ENCODE measurements at places on chromosomes 2 and 18.

DNA sequence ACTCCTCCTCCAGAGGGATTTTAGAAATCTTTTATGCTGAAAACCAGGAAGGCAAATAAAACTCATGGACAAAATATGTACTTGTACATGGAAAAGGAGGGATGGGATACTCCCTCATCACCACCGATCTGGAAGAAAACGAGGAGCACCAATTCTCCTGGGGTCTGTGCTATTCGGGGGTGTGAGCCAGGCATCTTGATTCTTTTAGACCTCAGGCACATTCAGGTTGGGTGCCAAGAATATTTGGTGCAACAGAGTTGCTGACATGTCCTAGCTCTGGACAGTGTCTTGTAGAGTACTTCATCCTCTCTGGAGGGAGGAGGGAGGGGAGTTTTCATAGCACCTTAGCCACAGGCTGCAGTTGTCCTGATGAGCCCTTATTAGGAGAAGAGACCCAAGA is 163.0 kb downstream of the PRKCE start:
- no peak for DNase-seq

DNA sequence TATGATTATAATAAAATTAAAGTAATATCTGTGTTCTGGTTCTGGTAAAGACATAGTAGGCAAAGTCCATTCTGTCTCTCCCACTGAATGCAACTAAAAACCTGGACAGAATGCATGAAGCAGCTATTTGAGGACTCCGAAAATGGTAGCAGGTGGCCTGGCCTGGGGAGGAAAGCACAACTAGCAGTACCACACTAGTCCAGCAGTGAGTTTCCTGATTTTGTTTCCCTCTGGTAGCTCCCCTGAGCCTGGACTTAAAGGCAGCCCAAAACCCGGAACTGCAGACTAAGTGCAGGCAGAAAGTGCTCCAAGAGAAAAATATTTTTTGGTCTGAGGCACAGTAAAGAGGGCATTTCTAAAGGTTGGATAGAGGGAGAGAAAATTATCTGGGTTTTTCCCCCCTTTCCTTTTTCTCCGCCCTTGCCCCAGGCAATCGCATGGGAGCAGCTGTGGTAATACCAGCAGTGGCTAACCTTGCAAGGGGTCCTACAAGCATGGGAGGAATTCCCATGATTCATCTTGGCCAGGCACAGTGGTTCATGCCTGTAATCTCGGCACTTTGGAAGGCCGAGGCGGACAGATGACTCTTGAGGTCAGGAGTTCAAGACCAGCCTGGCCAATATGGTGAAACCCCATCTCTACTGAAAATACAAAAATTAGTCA is 32.3 kb downstream of the ASXL2 start:
- no peak for DNase-seq

- DNase-seq, result peak; percentile 15
Observed at GRCh38 chr18:13216711-13217465, 1.7 kb upstream of the LDLRAD4 start.

DNA sequence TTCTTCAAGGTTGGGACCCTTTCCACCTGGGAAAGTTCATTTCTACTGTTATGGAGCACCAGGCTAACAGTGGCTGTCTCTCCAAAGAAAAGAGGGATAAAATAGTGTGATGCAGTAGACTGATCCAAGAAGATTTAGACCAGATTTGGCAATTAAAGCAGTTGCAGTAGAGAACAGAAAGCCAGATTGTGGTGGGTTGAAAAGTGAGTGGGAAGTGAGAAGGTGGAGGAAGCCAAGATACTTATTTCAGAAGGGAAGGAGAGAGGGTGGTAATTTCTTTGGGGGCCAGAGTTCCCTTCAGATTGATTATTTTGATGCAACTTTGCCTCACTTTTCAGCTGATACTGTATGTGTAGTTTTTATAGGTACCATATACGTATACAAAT is 8.0 kb downstream of the MYL12B start:
- no peak for DNase-seq

DNA sequence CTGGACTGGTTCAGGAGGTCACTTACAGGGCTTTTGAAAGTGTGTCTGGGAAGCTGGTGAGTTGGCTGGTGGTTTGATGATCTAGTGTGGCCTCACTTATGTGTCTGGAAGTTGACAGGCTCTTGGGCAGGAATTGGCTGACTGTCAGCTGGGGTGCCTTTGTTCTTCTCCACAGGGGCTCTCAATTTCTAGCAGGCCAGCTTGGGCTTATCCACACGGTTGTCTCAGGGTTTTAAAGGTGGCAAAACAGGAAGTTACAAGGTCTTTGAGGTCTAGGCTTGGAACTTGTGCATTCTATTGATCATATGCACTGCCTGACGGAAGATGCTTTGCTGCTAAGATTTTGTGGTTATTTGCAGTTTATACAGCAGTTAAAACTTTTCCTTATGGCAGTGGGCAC is 52.0 kb upstream of the CELF4 start:
- DNase-seq, result no peak

GRCh38 chr18:10490401-10491165 is 35.2 kb upstream of the NAPG start:
- DNase-seq, result no peak
